ENCODE measurements at places on chromosomes 13 and 19.

DNA sequence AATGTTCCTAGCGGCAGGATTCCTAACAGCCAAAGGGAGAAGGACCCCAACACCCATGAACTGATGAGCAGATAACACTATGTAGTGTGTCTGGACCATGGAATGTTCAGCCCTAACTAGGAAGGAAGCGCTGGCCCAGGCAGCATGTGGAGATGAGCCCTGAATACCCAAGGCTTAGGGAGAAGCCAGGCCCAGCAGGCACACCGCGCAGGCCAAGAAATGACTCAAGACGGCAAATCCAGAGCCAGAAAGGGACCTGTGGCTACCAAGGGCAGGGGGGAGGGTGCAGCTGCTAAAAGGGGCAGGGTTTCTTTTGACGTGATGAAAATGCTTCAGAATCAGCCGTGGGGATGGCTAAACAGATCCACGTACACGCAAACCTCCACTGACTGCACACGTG lies 20.7 kb upstream of the TINCR start:
- no peak for DNase-seq

- no peak for DNase-seq
These were observed 70.6 kb upstream of the SERP2 start for GRCh38 chr13:44302940-44303575.

DNA sequence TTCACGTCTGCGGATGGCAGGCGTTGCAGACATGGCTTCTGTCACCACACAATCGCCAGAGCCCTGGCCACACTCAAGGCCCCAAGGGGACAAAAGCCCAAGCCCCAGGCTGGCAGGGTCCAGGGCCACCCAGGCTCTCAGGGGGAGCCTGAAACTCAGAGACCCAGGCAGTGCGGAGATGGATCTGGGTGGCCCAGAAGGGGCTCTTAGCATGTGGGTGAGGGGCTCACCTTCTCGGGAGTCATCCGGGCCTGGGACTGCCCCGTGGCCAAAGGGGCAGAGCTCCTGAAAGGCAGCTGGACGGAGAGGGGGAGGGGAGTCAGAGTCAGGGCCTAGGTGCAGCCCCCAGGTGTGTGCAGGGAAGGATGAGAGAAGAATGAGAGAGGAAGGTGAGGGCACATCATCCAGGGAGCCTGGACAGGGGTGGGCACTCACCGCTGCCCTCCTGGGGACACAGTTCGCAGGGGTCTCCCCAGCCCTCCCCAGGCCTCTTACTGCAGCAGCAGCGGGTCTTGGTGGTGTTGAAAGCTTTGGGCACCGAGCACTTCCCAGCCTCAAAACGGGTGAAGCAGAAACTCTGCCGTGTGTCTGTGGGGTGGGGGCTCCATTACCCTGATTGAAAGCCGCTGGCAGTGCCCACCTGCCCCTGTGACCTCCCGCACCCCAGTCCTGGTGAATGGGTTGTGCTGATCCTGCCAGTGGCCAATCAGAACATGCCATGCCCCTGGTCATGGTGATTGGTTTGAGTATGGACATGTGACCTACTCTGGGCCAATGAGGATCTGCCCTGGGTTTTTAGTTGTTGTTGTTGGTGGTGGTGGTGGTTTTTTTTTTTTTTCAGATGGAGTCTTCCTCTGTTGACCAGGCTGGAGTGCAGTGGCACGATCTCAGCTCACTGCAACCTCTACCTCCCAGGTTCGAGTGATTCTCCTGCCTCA lies 37.4 kb downstream of the CCL25 start:
- DNase-seq, result no peak

DNA sequence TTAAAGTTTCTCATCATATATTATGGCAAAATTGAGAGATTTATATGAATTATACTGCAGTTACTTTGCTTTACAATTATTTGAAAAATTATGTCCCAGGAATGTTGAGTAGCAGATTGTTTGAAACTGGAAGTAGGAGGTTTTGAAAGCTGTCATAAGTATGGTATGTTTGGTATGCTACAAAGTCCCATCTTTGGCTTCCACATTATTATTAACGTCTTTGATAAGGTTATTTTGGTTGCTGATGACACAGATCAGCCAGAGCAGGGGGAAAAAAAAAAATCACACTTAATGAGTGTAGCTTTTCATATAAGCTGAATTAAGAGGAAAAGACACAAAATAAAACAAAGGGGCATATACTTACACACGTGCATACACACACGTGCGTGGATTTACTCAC lies 130.1 kb downstream of the SLITRK1 start:
- DNase-seq, result no peak

- DNase-seq, result no peak
These were observed 111.0 kb downstream of the FNDC3A start for GRCh38 chr13:49086722-49087121.

- no peak for DNase-seq
These were observed 5.5 kb downstream of the FAM32A start for GRCh38 chr19:16190736-16191135.

- no peak for DNase-seq
These were observed 472.2 kb downstream of the TDRD3 start for GRCh38 chr13:60869225-60869624.
